ENCODE measurements at places on chromosomes 5 and 9.
A peak's percentile ranks its signal among the peaks of the same experiment; 100 is the strongest.

- no peak overlapping the region for H3K4me3 ChIP-seq
- no peak for DNase-seq
- H3K36me3 ChIP-seq, result peaks cover 2% of the 10 kb centered on the region
- no peak overlapping the region for H3K27ac ChIP-seq
- peaks cover 64% of the 10 kb centered on the region for H3K4me1 ChIP-seq
- H3K27me3 ChIP-seq, result no peaks in the 10 kb centered on the region
These were observed 311.0 kb downstream of the SLIT3 start for GRCh38 chr5:168989731-168990505.

- no peak overlapping the region for H3K27ac ChIP-seq
- no peak overlapping the region for H3K4me3 ChIP-seq
- no peak for DNase-seq
- peaks cover 38% of the 10 kb centered on the region for H3K27me3 ChIP-seq
- H3K4me1 ChIP-seq, result no peaks in the 10 kb centered on the region
- peaks cover 3% of the 10 kb centered on the region for H3K36me3 ChIP-seq
These were observed 30.4 kb downstream of the GABBR2 start for GRCh38 chr9:98678244-98678842.

- no peak for DNase-seq
- H3K27me3 ChIP-seq, result no peaks in the 10 kb centered on the region
- H3K4me1 ChIP-seq, result peaks cover 27% of the 10 kb centered on the region
- peak overlapping the region; percentile 45 for H3K27ac ChIP-seq
- no peaks in the 10 kb centered on the region for H3K36me3 ChIP-seq
- no peak overlapping the region for H3K4me3 ChIP-seq
These were observed 43.4 kb upstream of the COL5A1 start for GRCh38 chr9:134597957-134598883.

DNA sequence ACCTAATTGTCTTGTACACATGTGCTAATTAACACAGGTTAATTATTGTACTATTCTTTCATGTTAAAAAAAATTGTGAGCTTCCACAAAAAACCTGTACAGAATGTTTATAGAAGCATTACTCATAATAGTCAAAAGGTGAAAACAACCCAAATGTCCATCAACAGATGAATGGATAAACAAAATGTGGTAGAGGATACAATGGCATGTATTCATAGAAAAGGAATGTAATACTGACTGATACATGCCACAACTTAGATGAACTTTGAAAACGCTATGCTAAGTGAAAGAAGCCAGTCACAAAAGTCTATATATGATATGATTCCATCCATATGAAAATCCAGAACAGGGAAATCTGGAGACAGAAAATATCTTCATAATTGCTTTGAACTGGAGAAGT is 25.6 kb downstream of the RRAGA start:
- H3K36me3 ChIP-seq, result peaks cover 30% of the 10 kb centered on the region
- H3K4me3 ChIP-seq, result no peak overlapping the region
- no peak for DNase-seq
- H3K27ac ChIP-seq, result no peak overlapping the region
- no peaks in the 10 kb centered on the region for H3K27me3 ChIP-seq

DNA sequence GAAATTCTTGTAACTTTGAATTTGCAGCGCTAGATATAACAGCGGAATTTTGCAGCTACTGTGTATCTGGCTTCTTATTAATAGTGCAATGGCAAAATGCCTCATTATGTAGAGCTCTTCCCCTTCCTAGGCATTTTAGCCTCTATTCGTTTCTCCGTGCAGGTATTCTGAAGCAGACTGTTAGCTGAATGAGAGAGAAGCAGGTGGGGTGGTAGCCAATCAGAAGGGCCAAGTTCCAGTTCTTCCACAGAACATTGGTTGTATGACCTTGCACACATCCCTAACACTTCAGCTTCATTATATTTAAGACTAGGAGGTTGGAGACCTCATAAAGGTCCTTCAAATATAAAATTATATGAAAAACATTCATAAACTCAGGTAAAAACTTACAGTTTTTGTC is 1.2 kb upstream of the VPS13A start:
- DNase-seq, result no peak
- H3K27me3 ChIP-seq, result no peaks in the 10 kb centered on the region
- no peak overlapping the region for H3K4me3 ChIP-seq
- peaks cover 28% of the 10 kb centered on the region for H3K4me1 ChIP-seq
- no peaks in the 10 kb centered on the region for H3K36me3 ChIP-seq

DNA sequence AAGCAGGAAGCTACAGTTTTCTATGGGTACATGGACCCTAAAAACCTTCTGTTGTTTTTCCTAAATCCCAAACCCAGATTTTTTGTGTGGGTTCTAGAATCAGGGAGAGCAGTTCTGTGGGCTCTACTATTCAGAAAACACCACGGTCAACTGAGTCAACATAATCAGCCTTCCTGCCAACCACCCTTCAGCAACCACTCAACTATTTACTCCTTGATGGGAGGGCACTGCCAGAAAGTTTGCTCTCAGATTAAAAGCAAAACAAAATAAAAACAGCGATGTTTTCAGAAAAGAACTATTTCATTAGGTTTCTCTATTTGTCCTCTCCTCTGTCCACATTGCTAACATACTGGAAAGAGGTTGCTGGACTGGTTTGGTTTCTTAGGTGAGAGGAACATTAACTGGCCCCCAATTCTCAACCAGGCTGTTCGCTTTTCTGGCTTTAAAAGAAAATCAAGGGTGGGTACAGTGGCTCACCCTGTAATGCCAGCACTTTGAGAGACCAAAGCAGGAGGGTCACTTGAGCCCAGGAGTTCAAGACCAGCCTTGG is 72.3 kb downstream of the GCNT1 start:
- peaks cover 2% of the 10 kb centered on the region for H3K36me3 ChIP-seq
- H3K4me1 ChIP-seq, result peaks cover 41% of the 10 kb centered on the region
- DNase-seq, result no peak
- H3K4me3 ChIP-seq, result no peak overlapping the region
- H3K27ac ChIP-seq, result no peak overlapping the region
- no peaks in the 10 kb centered on the region for H3K27me3 ChIP-seq

- H3K27me3 ChIP-seq, result no peaks in the 10 kb centered on the region
- no peak overlapping the region for H3K4me3 ChIP-seq
- no peak for DNase-seq
- H3K36me3 ChIP-seq, result no peaks in the 10 kb centered on the region
These were observed 271.8 kb downstream of the ZNF608 start for GRCh38 chr5:124474528-124475215.

- peaks cover 4% of the 10 kb centered on the region for H3K27me3 ChIP-seq
- DNase-seq, result no peak
- H3K4me1 ChIP-seq, result no peaks in the 10 kb centered on the region
- H3K36me3 ChIP-seq, result no peaks in the 10 kb centered on the region
These were observed 110.5 kb downstream of the RASGRF2 start for GRCh38 chr5:81070571-81071255.

- H3K36me3 ChIP-seq, result peaks cover 2% of the 10 kb centered on the region
- peaks cover 7% of the 10 kb centered on the region for H3K4me1 ChIP-seq
- no peak overlapping the region for H3K4me3 ChIP-seq
- H3K27ac ChIP-seq, result no peak overlapping the region
- H3K27me3 ChIP-seq, result no peaks in the 10 kb centered on the region
- no peak for DNase-seq
These were observed 197.4 kb downstream of the WDR70 start for GRCh38 chr5:37576552-37576951.

- H3K4me3 ChIP-seq, result no peak overlapping the region
- H3K27me3 ChIP-seq, result peaks cover 3% of the 10 kb centered on the region
- no peak overlapping the region for H3K27ac ChIP-seq
These were observed 518.1 kb downstream of the ELAVL2 start for GRCh38 chr9:23307731-23308513.

- peaks cover 3% of the 10 kb centered on the region for H3K27me3 ChIP-seq
- peaks cover 26% of the 10 kb centered on the region for H3K4me1 ChIP-seq
- no peak overlapping the region for H3K4me3 ChIP-seq
These were observed 96.2 kb upstream of the ARAP3 start for GRCh38 chr5:141778206-141778605.

- H3K4me3 ChIP-seq, result peak overlapping the region; percentile 83
- peak overlapping the region; percentile 67 for H3K27ac ChIP-seq
- H3K4me1 ChIP-seq, result peaks cover 51% of the 10 kb centered on the region
- no peaks in the 10 kb centered on the region for H3K27me3 ChIP-seq
- no peak for DNase-seq
- no peaks in the 10 kb centered on the region for H3K36me3 ChIP-seq
These were observed 1.9 kb downstream of the LPAR1 start for GRCh38 chr9:111036429-111036789.

DNA sequence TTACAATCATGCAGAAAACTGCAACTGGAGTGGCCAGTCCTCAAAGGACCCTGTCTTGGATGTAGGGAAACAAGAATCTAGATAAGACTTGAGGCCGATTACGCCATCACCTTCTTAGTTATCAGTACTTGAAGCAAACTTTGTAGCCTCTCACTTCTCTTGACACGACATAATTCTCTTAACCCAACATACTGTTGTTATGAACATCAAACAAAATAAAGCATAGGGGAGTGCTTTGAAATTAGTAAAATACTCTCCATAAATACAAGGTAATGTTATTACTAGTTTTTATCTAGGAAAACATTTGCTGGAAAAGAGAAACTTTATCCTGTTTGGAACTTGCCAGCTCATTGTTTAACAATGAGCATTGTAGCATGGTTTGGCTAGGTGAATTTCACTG is 574.9 kb upstream of the DMAC1 start:
- H3K27ac ChIP-seq, result no peak overlapping the region
- no peak overlapping the region for H3K4me3 ChIP-seq
- H3K4me1 ChIP-seq, result no peaks in the 10 kb centered on the region
- no peaks in the 10 kb centered on the region for H3K27me3 ChIP-seq
- no peak for DNase-seq
